ENCODE measurements at places on chromosomes 2 and 18.

- DNase-seq: peak; percentile 37
These were observed 129.7 kb downstream of the PHLPP1 start for GRCh38 chr18:62844850-62845643.

GRCh38 chr2:127361929-127362885 lies 25.6 kb downstream of the MAP3K2 start:
- DNase-seq: no peak

- no peak for DNase-seq
These were observed 567.0 kb downstream of the RIT2 start for GRCh38 chr18:42548493-42548892.

DNA sequence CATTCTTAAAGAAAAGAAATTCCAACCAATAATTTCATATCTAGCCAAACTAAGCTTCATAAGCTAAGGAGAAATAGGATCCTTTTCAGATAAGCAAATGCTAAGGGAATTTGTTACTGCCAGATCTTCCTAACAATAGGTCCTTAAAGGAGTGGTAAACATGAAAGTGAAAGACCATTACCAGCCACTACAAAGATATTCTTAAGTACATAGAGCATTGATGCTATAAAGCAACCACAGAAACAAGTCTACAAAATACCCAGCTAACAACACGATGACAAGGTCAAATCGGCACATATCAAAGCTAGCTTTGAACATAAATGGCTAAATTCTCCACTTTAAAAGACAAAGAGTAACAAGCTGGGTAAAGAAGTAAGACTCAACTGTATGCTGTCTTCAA lies 188.9 kb upstream of the RPRM start:
- DNase-seq: no peak

DNA sequence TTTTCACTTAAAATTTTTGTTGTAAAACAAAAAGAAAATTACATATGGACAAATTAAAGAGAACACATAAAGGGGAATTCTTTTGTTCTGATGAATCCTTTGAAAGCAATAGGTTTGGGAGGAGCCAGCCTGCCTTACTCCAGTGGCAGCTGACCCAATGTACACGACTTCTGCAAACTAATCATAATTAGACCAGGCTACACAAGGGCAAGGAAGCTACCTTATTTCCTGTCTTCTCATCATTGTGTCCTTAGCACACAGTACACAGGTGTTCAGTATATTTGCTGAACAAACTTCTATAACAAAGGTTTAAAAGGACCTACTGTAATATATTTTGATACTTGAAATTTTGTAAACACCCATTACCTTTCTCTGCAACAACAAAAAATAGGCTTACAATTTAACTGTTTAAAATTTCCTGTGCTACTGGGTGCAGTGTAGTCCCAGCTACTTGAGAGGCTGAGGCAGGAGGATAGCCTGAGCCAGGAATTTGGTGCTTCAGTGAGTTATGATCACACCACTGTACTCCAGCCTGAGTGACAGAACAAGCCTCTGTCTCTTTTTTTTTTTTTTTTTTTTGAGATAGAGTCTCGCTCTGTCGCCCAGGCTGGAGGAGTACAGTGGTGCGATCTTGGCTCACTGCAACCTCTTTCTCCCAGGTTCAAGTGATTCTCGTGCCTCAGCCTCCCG lies 18.9 kb downstream of the KCNG3 start:
- no peak for DNase-seq

DNA sequence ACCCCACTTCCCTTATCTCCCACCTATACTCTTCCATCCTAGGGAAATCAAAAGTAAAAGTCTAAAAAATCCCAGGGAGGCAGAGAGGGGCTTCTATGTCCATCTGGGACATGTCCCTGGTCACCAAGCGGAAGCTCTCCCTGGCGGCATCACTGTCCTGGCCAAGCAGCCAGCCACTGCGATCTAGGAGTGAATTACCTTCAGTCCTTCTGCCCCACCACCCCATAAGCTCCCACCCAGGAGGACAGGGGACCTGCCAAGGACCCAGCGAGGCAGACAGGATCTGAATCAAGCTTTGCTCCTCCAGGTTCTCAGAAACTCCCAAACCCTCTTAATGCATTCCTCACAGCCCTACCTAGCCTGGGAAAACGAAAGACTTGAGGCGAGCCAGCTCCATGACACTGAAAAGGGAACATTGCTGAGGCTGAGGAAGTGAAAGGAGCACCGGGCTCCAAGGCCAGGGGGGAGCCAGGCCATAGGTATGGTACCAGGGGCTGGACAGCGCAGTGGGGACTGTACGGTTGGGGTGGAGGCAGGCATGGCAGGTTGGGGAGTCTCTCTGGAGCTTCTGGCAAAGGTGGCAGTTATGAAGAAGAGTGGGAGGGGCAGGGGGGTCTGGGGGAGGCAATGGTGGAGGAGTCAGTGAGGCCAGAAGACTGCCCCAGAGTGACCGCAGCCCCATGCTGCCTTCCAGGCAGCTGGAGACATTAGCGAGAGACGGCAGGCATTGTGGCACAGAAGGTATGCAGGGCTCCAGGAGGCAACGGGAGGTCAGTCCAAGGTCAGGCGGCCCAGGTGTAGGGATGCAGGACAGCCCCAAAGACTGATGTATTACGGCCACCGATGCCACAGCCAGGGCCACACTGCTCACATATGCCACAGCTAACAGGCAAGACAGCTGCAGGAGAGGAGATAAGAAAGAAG lies 2.7 kb upstream of the SLC23A3 start:
- no peak for DNase-seq

DNA sequence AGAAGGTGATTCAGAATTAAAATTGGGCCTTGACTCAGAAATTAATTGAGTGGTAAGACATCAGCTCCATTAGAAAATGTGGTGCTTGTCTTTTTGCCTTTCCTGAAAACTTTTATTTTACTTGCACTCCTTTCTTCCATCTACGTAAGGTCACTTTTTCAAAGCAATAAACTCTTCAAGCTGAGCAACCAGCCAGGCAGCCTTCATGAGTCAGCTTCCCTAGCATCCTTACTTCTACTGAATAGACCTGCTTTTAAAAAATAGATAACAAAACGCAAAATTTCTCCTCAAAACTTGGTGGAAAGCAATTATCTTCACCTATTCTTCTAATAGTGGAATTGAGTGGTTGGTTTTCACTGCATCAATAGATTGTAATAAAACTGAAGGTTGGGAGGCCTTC lies 504.2 kb downstream of the ARHGAP15 start:
- no peak for DNase-seq

- DNase-seq: no peak
These were observed 141.3 kb upstream of the FOSL2 start for GRCh38 chr2:28251337-28251736.

GRCh38 chr2:37971971-37972370 lies 46.9 kb downstream of the RMDN2 start:
- DNase-seq: no peak
